ENCODE measurements at places on chromosomes 1 and 21.

DNA sequence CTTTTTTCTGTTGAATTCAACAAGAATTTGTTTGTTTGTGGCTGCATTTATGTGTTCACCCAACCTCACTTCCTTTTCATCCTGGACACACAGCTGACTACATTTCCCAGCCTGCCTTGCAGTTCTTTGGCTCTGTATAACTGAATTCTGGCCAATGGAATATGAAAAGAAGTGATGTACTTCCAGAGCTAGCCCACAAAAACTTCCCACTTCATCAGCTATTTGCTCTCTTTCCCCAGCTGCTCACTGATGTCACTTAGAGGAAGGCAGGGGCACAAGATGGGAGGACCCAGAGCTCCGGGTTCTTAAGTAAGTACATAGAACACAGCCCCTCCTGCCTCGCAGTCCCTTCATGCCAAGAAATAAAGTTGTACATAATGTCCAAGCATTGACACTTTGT lies 235.0 kb upstream of the FGGY start:
- DNase-seq, result peak; percentile 77

DNA sequence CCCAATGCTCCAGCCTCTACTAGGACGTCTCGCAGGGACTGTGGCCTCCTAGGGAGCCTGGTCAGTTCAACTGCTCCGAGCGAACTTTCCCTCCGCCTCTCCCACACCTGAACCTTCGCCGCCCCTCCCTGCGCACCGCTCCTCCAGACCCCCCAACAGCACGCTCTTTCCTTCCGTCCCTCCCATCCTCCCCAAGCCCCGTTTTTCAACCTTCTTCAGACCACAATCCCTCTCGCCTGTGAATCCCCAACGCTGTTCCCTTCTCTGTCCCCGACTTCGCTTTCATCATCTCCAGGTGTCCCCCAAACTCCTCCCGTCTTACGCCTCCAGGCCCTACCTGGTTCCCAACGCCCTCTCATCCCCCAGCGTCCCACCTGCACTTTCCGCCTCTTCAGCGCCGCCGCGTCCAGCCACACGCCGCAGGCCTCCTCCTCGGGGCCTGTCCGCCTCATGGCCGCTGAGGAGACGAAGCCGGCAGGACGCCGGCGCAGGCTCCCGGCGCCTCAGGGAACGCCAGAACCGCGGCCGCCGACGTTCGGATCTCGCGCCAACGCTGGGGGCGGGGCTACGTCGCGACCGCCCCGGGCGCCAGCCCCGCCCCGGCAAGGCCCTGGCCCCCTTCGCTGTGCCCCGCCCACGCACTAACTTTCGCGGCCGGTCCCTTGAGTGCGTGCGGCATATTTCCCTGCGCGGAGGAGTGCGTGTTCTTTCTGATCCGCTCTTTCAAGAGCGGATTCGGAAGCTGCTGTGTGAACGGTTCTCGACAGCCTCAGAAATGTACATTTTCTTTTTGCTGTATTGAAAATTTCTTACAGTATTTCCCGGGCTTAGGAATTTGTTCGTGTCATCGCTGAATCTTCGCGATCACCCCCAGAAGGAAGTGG lies at the start of gene AUNIP:
Gene AUNIP, minus strand, starts transcription at position 552 of the 884 bp plus-strand sequence. Its CDS starts 100 bp downstream, at position 452.
- peak; percentile 56 for DNase-seq

DNA sequence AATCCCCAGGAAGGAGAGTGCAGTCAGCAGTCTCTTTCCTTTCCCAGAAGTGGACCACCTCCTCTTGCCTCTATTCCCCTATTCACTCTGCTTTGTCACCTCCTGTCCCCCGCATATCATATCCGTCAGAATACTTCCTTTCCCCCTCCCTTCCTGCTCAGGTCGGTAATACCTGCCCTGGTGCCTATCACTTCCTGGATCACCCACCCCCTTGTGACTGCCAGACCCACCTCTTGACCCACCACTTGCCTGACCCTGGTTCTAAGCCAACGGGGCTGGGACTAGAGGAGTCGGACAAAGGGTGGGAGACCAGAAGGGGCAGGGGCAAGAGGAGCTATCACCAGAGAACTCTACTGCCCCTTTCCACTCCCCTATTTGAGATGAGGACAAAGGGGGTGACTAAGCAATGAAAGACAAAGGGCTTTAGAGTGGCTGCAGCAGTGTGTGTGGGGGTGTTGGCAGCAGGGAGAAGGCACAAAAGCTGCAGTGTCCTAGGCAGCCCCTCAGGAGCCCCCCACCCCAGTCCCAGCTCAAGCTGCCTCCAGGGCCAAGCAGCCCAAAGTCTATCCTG lies 1.7 kb upstream of the ADAMTS4 start:
- no peak for DNase-seq

DNA sequence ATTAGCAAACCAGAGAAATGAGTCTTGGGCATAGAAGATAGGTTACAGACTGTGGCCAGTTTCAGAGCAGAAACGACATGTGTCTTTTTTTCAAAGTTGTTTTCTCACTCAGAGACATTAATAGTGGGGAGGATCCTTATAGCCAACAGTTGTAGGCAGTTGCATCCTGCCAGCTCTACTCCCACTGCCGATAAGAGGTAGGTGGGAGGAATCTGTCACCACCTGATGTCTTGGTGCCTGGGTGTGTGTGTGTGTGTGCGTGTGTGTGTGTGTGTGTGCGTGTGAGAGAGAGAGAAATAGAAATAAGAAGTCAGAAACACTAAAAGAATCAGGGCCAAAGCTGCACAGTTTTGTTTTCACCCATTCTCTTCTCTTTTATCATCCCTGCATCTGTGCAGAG lies 219.5 kb downstream of the ZP4 start:
- DNase-seq, result no peak

DNA sequence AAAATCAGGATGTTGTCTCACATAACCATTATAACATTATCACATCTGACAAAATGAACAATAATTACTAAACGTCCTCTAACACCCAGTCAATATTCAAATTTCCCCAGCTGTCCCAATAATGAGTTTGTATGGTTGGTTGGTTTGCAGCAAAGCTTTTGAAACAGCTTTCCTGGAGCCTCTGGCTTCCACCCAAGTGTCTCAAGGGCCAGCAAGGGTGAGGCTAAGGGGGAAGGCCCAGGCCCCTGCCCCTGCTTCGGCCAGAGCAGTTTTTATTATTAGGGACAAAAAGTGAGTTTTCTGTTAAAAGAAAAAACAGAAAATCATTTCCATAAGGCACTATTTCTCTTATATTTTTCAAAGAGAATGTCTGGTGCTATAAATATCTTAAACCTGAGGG lies 19.1 kb upstream of the AVPR1B start:
- DNase-seq, result no peak

DNA sequence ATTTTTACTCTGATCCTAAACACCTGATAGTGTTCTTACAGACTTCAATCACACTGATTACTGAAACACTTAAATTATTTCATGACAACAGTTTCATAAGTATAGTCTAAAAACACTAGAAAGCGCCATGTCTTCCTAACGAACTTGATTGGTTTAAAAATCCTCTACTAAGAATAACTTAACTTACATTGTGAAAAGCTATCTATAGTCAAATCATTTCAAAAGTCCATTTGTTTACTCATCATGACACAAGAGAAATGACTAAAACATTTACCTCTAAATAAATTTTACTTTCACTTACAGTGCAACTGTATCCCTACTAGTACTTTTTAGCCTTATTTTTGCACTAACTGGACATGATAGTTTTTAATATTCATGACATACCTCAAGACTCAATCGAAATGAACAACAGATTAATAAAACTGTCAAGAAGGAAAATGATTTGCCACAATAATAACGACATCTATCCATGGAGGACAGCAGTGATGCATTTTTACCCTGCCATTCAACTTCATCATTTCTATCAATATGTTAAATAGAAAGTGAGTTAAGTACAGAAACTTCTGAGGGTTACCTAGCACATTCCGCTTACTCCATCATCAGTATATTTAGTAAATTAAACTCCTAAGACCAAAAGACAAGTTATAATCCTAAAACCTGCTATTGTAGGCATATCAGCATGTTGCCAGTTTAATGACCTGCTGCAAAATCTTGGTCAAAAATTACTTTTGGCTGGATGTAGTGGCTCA lies 38.4 kb downstream of the AHCTF1 start:
- DNase-seq, result no peak

GRCh38 chr1:247112479-247112781 lies 8.3 kb upstream of the ZNF669 start:
- no peak for DNase-seq

GRCh38 chr1:191405417-191405816 lies 752.8 kb upstream of the RGS18 start:
- no peak for DNase-seq

DNA sequence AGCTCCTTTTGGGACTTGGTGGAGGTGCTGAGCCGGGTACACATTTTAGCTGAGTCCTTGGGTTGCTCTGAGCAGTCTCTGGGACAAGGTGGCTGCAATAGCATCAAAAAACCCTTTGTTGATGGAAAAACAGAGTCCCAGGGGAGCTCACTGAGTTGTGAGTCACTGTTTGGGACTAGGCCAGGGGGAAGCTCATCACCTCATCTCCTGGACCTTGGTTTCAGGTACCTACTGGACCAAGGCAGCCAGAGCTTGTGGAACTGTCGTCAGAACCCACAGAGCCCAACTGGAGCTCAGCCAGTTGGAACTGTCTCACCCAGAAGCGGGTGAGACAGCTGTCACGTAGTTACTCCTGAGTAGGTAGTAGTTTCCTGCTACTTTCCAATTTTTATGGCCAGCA lies 146.7 kb downstream of the HLX start:
- no peak for DNase-seq

DNA sequence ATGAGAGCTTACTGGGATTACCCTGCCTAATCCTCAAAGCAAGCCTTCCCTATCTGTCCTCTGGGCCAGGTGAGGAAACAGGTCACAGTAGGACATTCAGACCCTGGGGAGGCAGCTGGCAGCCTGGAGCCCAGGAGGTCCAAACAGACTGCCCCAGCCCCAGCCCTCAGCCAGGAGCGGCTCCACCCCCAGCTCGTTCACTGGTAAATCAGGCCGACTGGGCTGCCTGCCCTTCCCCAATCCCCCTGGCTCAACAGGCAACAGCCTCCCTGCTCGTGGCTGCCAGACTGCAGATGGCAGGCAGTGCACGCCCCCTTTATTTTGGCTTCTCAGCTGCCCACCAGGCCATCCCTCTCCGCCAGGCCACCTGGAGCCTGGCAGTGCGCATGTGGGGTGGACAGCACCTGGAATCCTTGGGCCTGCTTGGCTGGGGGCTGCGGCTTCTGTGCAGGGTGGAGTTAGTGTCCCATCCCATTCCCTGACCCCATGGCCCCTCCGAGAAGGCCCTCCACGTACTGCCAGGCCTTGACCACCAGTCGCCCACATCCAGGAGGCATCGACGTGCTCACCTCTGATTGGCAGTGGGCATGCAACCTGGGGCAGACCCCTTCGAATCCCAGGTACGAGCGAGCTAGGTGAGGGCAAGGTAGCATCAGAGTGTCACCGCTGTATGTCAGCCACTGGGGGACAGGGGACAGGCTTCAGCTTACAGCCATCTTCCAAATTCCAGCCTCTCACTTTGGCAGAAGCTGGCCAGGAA lies 11.2 kb upstream of the ZNF670 start:
- no peak for DNase-seq

- DNase-seq, result no peak
Measured at GRCh38 chr1:159839116-159839849, 12.6 kb downstream of the SLAMF8 start.

Data from fibroblast of skin of left biceps (primary cell).